Activated CD4-positive, alpha-beta T cell treated with anti-CD3 and anti-CD28 coated beads for 4 hours (primary cell): ENCODE measurements at places on chromosomes 3 and 15.

- no peak for DNase-seq
These were observed 257.1 kb upstream of the ROPN1 start for GRCh38 chr3:124249038-124249437.

GRCh38 chr3:173993299-173993698, 595.8 kb downstream of the NLGN1 start:
- no peak for DNase-seq

DNA sequence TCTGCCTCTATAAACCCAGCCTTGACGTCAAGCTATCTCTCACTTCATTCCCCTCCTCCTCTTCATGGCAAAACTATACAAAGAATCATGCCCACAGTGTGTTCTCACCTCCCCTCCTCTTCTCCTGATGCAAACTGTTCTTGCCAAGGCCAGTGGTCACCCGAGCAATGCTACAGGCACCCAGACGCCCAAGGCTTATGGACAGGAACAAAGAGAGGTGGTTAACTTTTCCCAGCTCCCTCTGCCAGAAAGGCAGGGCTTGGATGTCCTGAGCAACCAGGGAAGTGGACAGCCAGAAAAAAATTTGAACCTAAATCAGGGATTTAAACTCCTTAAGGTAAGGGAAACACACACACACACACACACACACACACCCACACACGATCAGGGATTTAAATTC, 5.1 kb downstream of the SLC41A3 start:
- DNase-seq, result no peak

- peak; percentile 36 for DNase-seq
These were observed 4.0 kb downstream of the FBXL22 start for GRCh38 chr15:63601026-63601703.

DNA sequence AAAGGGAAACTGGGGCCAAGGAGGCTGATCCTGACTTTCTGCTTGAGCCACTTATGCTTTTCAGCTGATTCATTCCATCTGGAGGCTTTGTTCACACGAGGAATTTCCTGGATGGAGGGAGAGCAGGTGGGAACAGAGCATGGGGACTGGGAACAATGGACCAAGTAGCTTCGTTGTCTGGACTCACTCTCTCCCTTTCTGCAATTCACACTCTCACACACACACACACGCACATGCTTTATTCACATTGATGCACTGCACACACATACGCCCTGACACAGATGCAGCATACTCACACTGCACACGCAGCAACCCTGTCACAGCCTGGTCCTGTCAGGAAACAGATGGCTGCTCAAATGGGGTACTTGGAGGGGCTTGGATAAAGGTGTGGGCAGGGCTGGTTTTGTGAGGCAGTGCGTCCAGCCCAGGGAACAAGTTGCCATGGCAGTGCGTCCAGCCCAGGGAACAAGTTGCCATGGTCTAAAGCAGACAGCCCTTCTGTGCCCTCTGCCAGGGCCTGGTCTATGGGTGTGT, 19.8 kb upstream of the CHCHD6 start:
- DNase-seq, result no peak

DNA sequence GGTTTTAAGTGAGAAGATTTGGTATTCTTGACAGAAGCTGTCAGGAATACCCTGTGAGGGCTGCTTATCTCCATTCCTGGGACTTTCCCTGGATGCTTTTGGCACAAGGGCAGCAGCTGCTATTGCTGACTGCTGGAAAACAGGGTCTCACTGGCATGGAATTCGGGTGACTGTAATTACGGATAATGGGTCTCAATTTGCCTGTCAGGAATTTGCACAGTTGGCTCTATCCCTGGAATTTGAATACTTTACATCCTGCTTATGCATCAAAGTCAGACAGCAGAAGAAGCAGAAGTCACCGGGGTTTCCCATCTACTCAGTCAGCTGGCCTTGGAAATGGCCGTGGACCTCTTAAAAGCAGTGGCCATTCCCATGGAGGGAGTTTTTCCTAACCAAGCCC, 25.9 kb upstream of the AKAP13 start:
- DNase-seq, result no peak

- no peak for DNase-seq
These were observed 72.5 kb downstream of the VPS8 start for GRCh38 chr3:184884359-184885017.

GRCh38 chr3:147130461-147130860, 275.9 kb downstream of the ZIC4 start:
- no peak for DNase-seq

GRCh38 chr15:26438316-26438715, 334.6 kb downstream of the GABRB3 start:
- no peak for DNase-seq

DNA sequence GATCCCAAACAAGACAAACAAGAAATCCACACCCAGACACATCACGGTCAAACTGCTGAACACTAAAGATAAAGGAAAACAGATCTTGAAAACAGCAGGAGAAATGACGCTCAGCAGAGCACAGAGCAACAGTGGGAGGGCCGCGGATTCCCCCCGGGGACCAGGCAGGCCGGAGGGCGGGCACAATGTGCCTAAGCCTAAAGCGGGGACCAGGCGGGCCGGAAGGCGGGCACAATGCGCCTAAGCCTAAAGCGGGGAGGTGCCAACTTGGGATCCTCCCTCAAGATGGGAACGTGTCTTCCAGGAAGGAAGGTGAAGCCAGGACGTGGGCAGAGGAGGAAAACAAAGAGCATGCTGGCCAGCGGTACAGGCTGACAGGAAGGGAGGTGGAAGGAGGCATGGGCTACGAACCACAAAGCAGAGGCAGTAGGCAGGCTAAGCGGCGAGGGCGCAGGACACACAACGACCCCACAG, 31.1 kb downstream of the CYFIP1 start:
- DNase-seq, result no peak

DNA sequence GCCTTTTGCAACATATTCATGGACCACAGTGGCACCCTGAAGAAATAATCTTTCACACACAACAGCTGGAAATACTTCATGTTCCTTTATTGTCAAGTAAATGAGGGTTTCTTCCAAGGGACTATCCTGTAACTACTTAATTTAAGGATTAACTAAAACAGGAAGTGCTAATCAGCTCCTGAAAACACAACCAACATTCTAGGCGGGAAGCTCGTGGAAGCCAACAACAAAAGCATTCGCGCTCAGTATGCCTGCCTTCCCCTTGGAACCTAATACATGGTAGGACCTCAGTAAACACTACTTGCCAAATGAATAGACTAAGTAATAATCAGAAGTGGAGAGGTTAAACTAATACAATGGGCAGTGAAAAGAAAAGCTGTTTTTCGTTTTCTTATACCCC, 300.9 kb downstream of the RORA start:
- no peak for DNase-seq

DNA sequence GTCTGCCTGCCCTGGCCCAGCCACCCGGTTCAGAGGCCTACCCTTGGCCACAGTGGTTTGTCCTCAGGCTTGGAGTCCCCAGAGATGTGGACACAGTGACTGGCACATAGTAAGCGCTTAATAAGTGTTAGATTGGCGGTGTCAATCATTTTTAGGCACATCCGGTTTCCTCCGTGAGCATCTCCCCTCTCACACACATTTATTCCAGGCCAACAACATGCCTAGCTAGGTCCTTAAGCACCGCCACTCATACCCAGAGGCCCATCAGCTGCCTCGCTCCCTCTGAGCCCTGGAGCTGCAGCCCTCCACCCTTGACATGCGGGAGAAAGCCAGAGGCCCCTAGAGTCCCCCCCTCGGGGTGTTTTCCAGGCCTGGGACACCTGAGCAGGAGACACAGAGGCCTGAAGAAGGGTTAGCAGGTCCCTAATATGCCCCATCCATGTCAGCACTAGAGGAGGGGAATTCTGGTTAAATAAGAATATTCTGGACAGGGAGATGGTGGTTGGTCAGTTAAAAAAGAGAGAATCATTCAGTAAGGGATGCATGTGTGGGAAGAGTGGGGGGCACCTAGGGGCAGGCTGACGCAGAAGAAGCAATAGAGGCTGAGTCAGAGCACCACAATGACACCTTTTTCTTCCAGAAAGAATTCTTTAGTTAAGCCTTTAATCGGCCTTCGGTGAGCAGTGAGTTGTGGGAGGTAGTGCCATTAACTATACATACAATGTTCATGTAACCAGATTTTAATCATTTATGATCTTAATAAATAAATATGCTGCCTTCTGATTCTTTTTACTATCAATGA, 22.3 kb downstream of the NR2F2 start:
- DNase-seq, result no peak

DNA sequence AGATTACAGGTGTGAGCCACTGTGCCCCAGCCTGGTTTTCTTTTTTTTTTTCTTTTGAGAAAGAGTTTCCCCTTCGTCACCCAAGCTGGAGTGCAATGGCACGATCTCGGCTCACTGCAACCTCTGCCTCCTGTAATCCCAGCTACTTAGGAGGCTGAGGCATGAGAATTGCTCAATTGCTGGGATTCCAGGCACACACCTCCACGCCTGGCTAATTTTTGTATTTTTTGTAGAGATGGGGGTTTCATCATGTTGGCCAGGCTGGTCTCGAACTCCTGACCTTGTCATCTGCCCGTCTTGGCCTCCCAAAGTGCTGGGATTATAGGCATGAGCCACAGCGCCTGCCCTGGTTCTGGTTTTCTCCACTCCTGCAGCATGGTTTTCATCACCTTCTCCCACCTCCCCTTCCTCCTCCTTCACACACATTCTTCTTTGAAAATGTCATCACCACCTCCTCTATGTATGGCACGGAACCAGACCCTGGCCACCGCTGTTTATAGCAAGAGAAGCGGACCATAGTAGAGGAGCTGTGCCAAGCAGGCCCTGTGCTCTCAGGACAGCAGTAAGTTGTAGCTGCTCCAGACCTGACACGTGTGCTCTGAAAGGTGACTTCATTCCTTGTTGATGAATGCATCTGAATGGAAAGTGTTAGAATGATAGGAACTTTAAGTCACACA, 14.6 kb upstream of the AHSG start:
- DNase-seq, result no peak

GRCh38 chr3:88150371-88150770, 612 bp downstream of the C3orf38 start:
- DNase-seq, result no peak

DNA sequence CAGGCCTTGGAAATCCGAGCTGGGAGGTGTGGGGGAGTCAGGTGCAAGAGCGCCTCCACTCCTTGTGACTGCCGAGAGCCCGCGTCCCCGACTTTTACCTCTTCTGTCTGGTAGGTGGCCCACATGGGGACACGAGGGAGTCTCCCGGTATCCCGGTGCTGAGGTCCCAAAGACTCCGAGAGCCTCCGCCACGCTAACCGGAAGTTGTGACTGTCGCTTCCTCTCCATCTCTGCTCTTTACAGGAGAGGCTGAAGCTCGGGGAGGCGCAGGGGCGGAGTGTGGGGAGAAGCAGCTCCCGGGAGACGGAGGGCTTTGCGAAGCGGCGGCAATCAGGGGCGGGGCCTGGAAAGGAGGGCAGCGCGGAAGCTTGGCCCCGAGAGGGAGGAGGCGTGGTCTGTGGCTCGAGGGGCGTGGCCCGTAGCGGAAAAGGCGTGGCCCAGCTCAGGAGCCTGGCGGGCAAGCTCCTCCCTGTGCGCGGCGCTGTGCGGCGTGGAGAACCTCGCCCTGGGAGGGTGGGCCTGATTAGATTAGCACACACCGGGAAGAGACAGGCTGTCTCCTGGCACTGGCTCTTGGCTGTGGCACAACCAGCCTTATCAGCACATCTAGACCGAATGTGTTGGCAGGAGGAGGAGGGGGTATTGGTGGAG, 143.9 kb downstream of the GABRB3 start:
- DNase-seq, result peak; percentile 2

DNA sequence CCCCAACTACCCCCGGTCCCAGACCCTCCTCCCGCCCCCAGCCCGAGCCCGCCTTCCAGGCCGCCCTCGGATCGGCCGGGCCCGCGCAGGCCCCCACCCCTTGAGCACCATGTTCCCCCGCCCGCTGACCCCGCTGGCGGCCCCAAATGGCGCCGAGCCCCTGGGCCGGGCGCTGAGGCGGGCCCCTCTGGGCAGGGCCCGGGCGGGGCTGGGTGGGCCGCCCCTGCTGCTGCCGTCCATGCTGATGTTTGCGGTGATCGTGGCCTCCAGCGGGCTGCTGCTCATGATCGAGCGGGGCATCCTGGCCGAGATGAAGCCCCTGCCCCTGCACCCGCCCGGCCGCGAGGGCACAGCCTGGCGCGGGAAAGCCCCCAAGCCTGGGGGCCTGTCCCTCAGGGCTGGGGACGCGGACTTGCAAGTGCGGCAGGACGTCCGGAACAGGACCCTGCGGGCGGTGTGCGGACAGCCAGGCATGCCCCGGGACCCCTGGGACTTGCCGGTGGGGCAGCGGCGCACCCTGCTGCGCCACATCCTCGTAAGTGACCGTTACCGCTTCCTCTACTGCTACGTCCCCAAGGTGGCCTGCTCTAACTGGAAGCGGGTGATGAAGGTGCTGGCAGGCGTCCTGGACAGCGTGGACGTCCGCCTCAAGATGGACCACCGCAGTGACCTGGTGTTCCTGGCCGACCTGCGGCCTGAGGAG, 472 bp downstream of the CHST14 start:
- no peak for DNase-seq

- peak; percentile 86 for DNase-seq
These were observed at the start of gene TASOR for GRCh38 chr3:56683122-56683817. TSS of gene TASOR (minus strand) at chr3:56683265. CDS start at chr3:56683006, 259 bp downstream.

DNA sequence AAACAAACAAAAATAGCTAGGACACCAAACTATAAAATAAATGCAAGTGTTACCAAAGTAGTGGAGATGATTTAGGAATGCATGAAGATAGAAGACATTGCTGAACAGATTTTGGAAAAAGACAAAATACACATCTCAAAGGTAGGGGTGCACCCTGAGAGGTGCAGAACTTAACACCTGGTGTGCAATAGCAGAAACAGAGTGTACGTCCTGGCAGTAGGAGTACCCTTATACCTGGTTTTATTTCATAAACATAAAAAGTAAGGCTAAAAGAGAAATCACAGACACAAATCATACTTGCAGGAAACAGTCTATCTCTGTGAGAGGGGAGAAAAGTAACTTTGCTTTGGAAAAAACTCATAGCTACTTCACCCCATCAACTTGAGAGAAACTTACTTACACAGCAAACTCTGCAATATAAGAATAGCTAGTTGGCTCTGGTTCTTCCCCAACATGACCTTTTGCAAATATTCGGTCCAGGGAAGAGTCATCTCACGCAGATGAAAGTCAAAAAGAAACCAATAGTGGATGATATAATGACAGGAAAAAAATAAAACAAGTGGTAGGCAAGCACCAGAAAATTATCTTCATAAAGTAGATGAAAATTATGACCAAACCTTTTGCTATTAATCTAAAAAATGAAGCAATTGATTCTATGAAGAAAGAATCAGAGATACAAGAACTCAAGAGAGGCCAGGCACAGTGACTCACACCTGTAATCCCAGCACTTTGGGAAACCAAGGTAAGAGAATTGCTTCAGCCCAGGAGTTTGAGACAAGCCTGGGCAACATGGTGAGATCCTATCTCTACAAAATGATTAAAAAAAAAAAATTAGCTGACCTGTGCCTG, 108.9 kb upstream of the BNIP2 start:
- no peak for DNase-seq

- no peak for DNase-seq
These were observed 27.3 kb downstream of the LARP6 start for GRCh38 chr15:70826634-70827033.

GRCh38 chr15:100385300-100386050, 43.7 kb upstream of the ADAMTS17 start:
- DNase-seq, result no peak

DNA sequence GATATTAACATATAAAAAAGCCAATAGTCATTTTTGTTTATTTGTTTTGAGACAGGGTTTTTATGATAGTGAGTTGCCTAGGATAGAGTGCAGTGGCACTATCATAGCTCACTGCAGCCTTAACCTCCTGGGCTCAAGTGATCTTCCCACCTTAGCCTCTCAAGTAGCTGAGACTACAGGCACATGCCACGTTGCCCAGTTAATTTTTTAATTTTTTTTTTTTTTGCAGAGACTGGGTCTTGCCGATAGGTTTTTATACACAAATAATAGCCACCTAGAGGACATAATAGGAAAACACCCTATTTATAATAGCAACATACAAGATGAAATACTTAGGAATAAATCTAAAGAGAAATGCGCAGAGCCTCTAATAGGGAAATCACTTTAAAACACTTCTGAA, 13.3 kb downstream of the EIF3J start:
- DNase-seq, result no peak
